NCI-H1417 treated with DMSO at 0.1 percent for 48 hours (cell line): ENCODE measurements at places on chromosomes 5 and 9.

- no peak for DNase-seq
Measured at GRCh38 chr9:98874721-98875255, 67.3 kb downstream of the GALNT12 start.

GRCh38 chr5:59547731-59548130, 345.8 kb downstream of the PDE4D start:
- DNase-seq: no peak

- DNase-seq: no peak
Measured at GRCh38 chr5:42990892-42991291, 49.2 kb downstream of the ANXA2R start.

DNA sequence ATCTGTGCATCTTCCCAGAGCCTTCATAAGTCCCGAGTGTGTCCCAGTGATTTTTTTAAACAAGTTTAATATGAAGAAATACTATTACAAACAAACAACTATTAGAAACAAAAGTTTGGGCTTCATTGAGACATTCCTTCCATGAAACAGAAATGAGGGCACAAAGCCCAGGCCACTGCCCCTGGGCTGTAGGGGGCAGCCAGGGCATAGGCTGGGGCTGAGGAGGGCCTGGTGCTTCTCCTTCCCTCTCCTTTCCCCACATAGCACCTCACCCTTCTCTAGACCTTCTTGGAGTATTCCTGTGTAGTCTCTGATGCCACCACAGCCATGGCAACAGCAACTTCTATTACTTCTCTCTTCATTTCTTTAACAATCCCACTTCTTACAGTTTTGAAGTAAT, 348.2 kb downstream of the IRX2 start:
- DNase-seq: no peak

DNA sequence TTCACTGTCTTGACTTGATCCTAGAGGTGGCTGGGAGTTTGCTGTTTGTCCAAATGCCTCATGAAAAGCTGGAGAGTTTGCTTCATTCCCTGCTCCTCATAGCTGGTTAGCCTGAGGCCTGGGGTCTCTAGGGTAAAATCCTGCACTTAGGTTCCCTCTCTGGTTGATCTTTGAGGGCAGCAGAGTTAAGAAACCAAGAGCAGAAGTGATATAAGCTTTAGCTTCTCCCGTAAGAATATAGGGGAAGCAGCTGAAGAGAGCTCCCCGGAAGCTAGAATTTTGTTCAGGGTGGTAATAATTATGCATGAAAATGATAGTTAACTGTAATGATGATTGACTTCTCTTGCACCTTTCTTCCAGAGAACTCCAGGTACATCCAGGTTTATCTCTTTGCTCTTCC, 1.4 kb downstream of the FAM53C start:
- DNase-seq: no peak

DNA sequence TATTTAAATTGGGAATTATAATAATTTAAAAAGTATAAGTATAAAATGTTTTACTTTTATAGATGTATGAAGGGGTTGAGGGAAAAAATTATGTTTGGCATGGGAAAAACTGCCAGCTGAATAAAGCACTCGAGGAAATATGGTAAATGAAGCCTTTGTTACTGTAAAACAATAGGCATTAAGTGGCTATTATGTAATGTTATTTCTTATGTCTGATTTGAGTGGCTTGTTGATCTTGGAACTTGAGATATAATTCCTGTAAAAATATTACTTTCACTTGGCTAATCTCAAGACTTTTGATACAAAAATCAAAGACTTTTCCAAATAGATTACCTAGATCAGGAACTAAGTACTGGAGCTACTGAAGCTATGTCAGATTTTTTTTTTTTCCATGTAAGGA, 182.9 kb downstream of the CD180 start:
- DNase-seq: no peak

DNA sequence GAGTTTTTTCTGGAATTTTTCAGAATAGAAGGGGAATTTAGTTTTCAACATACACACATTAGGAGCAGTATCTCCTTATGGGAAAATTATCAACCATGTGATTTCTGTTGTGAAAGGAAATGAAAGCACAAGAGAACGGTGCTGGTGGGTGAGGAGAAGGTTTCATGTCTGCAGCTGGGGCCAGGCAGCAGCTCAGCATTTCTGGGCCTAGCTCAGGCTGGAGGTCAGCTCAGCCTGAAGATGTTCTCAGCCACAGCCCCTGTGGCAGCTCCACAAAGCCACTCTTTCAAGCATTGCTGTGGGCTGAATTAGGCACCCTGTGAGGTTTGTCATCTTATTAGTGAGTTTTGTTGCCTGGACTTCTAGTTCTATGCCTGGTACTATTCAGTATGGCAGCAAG, 90.3 kb downstream of the DIRAS2 start:
- no peak for DNase-seq

DNA sequence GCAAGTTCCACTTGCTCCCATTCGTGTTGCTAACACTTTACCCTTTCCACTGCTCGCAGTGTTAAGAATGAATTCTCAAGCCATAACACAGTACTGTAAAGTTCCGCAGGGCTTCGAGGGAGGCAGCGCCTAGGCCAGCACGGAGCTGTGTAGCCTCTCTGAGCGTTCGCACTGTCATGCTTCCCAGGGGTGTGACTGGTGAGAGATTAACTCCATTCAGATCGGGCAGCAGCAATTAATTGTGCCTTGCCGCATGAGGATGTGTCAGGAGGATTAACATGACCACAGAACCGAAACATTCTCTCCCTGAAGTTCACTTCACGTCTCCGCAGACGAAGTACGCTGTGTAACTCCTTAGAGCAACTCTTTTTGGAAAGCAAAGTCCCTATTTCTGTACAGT, 23.2 kb downstream of the ZBTB34 start:
- DNase-seq: no peak

GRCh38 chr9:128099231-128099931, 28.1 kb downstream of the PTGES2 start:
- no peak for DNase-seq

- no peak for DNase-seq
Measured at GRCh38 chr9:89234205-89235067, 55.8 kb upstream of the SHC3 start.

DNA sequence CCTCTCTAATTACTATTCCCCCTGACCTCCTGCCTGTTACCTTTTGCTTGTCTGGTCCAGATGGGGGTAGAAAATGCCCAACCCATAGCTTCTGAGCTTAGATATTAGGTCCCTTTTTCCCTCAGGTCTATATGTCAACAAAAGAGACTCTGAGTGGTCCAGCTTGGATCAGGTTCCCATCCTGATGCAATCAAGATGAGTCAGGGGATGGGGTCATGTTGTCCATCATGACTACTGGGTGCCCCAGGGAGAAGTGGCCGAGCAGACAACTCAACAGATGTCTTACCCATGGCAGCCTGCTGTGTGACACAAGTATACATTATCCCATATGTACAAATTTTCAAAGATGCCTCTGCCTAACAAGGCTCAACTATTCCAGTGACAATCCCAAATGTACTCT, 9.1 kb upstream of the ANKH start:
- no peak for DNase-seq

DNA sequence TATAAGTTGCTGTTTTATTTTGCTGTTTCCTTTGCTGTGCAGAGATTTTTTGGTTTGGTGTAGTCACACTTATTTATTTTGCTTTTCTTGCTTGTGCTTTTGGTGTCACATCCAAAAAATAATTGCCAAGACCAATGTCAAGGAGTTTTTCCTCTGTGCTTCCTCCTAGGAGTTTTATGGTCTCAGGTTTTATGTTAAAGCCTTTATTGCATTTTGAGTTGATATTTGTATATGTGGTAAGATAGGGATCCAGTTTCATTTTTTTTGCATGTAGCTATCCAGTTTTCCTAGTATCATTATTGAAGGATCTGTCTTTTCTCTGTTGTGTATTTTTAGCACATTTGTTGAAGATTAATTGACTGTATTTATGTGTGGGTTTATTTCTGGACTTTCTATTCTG, 210.6 kb downstream of the ARHGEF28 start:
- no peak for DNase-seq

- no peak for DNase-seq
Measured at GRCh38 chr5:133111299-133111698, 59.5 kb downstream of the HSPA4 start.

DNA sequence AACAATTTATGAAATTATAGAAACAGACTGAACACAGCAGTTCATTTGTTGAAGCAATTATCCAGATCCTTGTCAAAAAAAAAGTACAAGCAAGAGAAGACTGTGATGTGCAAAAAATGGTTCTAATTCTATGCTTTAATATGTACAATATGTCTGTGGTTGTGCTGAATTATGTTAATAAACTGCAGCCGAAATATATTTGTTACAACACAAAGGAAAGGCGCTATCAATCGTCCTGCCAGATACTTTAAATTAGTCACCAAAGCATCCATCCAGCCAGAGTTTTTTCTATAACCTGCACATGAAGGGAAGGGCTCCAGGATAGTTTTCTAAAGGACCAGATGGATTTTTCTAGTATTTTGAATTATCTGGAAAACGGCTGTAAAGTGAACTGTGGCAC, 259.5 kb downstream of the BNC2 start:
- no peak for DNase-seq

GRCh38 chr5:79697222-79698170, 7.9 kb downstream of the CMYA5 start:
- no peak for DNase-seq

DNA sequence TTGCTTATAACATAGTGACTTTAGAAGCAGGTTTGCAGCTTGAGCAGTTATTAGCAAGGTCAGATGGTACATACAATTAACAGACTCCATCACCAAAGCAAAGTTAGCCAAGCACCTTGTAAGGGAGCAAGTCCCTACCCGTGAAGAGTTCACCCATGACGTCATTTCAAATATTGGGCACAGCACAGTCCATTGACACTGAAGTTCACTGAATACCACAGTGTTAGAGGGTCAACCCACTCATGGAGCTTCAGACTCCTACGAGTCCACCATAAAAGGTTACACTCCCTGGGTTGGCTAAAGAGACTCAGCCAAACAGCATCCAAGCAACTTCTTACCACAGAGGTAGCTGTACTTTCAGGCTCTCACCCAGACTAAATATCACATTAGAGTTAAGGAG, 77.5 kb downstream of the GALNT10 start:
- DNase-seq: no peak

DNA sequence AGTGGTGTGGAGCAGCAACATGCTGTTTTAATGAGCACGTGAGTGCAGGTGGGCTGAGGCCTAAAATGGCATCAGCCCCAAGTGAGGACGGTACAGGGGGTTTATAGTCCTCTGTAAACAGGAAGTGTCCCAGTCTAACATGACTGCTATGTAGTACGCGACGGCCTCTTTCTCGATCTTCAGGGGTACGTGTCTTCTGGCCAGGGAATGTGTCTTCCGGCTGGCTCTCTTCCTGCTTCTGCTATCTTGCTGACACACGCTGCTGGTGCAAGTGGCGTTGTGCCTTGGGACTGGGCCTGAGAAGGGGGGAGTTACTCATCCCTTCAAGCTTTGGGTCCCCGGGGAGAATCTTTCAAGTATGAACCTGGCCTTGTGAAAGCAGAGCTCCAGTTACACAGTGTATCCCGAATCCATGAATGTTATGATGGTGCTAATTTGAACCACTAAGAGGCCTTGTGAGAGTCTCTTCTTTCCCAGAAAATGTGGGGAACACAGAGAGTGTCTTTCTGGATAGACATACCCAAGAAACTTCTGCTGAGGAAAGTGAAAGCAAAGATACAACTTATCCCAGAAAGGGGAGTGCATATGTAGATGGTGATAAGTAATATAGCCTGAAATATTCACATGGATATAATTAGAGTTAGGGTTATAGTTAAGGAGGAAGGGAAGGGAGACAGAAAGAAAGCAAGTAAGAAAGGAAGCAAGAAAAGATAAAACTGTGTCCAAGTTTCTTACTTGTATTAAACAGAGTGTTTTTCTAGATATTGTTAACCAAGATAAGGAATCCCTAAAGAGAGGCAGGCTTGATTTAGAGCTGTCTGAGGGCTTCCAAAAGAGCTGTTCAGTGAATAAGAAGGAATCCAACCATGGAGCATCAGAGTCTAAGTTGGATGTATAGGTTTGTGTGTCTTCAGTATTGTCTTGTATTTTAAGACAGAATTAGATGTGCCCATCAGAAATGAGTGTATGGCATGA, 35.5 kb upstream of the ANXA2R start:
- no peak for DNase-seq

- no peak for DNase-seq
Measured at GRCh38 chr5:135053989-135054388, 20.0 kb upstream of the PITX1 start.

DNA sequence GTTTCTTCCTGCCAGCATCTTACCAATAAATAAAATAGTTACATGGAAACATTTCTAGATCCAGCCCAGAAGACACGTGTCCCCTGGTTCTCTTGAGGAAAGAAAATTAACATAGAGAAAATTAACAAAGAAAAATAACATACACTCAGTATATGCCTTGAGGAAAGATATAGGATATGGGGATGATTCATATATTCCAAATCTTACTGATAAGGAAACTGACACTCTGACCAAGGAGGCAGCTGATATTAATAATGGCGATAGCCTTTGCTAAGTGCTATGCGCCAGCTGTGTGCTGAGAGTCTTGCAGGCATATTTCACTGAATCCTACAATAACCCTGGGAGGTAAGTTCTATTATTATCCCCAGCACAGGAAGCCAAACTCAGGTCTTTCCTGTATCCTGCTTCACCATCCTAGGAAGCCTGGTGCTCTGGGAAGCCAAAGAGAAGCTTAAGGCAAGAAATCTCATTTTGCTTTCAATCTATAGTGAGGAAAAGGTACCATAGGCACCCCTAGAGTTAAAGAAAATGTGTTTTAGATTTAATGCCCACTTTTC, 302.7 kb upstream of the NREP start:
- no peak for DNase-seq

DNA sequence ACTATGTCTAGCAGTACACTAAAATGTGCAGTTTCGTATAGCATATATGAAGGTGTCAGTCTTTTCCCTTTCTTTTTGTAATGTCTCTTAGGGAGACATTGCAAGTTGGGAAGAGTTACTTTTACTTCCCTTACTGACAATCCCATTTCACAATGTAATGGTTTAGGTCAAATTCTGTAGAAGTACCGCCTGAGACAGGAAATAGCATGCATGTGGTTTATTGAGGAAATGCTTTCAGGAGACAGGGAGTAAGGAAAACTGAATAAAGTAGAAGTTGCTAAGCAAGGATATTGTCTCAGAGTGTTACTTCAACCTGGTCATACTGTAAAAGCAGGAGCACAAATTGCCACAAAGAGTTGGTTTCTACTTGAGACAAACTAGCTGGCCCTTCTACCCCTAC, 32.1 kb upstream of the MSANTD3 start:
- DNase-seq: no peak

GRCh38 chr5:40754381-40755092, 1.2 kb downstream of the TTC33 start:
- no peak for DNase-seq

- no peak for DNase-seq
Measured at GRCh38 chr9:68739621-68740174, 34.7 kb downstream of the PIP5K1B start.

DNA sequence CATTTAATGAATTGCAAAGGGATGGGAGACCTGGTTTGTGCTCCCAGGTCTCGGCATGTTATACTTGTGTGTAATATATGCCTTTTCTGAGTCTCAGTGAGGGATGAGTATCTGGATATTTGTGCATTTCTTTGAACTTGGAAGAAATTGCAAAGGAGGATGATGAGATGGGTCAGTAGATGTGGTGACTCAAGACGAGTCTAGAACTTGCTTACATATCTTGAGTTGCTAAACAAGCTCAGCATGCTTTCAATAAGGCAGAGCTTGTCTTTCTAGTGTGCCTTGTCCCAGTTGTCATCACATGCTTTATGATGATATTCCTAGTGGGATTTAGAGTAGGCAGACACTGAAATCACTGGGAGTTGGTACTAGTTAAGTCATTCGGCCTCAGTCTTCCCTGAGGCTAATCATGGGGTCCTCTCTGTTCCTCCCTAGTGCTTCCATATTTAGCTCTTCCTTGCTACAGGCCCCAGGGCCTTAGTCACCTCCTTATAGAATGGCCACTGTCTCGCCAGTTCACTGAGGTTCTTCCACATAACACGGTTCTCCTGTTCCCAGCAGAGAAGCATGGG, 222.3 kb downstream of the ARRDC3 start:
- no peak for DNase-seq
